Cardiac muscle cell (in vitro differentiated cells and primary cell): ENCODE measurements at places on chromosomes 7 and 10. TPM values are rescaled to one million over a fixed set of nuclear protein-coding genes. Genes with fewer than 3 reads are reported as not detected.

The PGAM2 gene
- 129 and 148 TPM in 2 replicates for total RNA-seq

The PLPP4 gene
- 0.42 and 0.74 TPM in 2 replicates for total RNA-seq

The CUL2 gene
- 19.2 and 21.6 TPM in 2 replicates for total RNA-seq

The TEX36 gene
- not detected in 2 replicates for total RNA-seq

The TCAF2 gene
- total RNA-seq, result 0.21 and 1.6 TPM in 2 replicates

The GNAT3 gene
- not detected in 2 replicates for total RNA-seq

The OR2AE1 gene
- total RNA-seq, result not detected in 2 replicates

The SEMA3D gene
- 3.7 and 6.2 TPM in 2 replicates for total RNA-seq

The RASA4B gene
- total RNA-seq, result 4.7 and 15.1 TPM in 2 replicates

The FAM237B gene
- total RNA-seq, result not detected in 2 replicates

The NUTM2E gene
- total RNA-seq, result 0.07 TPM in 1 of 2 replicates, not detected in the other

The GLI3 gene
- total RNA-seq, result 10.0 and 15.2 TPM in 2 replicates

The RPEL1 gene
- total RNA-seq, result not detected in 2 replicates

The TMEM196 gene
- total RNA-seq, result not detected in 2 replicates

The CRHR2 gene
- 0.77 and 0.92 TPM in 2 replicates for total RNA-seq

The PRKAR1B gene
- total RNA-seq, result 35.4 and 40.2 TPM in 2 replicates

The DPYSL4 gene
- total RNA-seq, result 30.3 and 58.0 TPM in 2 replicates

The FFAR4 gene
- not detected in 2 replicates for total RNA-seq

The NRAP gene
- 0.12 TPM in 1 of 2 replicates, not detected in the other for total RNA-seq

The OR2A7 gene
- 0.18 TPM in 1 of 2 replicates, not detected in the other for total RNA-seq

The PHYHIPL gene
- total RNA-seq, result 0.21 TPM in 1 of 2 replicates, not detected in the other

The LBX1 gene
- total RNA-seq, result not detected in 2 replicates

The FGFBP3 gene
- 7.2 and 14.2 TPM in 2 replicates for total RNA-seq

The IQUB gene
- total RNA-seq, result 1.2 and 3.5 TPM in 2 replicates

The MYO3A gene
- total RNA-seq, result 1.2 and 5.9 TPM in 2 replicates

The SOSTDC1 gene
- total RNA-seq, result 0.85 and 1.7 TPM in 2 replicates

The GRID2IP gene
- total RNA-seq, result 0.07 and 0.24 TPM in 2 replicates

The ARL4A gene
- 6.5 and 6.9 TPM in 2 replicates for total RNA-seq

The LLCFC1 gene
- not detected in 2 replicates for total RNA-seq

The NPTX2 gene
- total RNA-seq, result not detected in 2 replicates

The ELN gene
- 0.77 and 0.88 TPM in 2 replicates for total RNA-seq

The BMPER gene
- total RNA-seq, result 55.1 and 138 TPM in 2 replicates

The POLL gene
- total RNA-seq, result 27.6 and 28.0 TPM in 2 replicates

The CHST3 gene
- 15.4 and 22.5 TPM in 2 replicates for total RNA-seq

The CPSF4 gene
- 59.9 and 84.1 TPM in 2 replicates for total RNA-seq

The SLC13A4 gene
- total RNA-seq, result 0.12 and 0.25 TPM in 2 replicates

The PLEKHS1 gene
- not detected in 2 replicates for total RNA-seq

The NPSR1 gene
- total RNA-seq, result not detected in 2 replicates

The ARMC3 gene
- 0.07 TPM in 1 of 2 replicates, not detected in the other for total RNA-seq

The RADIL gene
- total RNA-seq, result 61.2 and 110 TPM in 2 replicates

The CCDC172 gene
- not detected in 2 replicates for total RNA-seq

The SLC18A2 gene
- 0.07 and 0.42 TPM in 2 replicates for total RNA-seq

The RNF32 gene
- 0.92 and 3.2 TPM in 2 replicates for total RNA-seq

The NXPH1 gene
- total RNA-seq, result 0.95 and 2.2 TPM in 2 replicates

The NFKB2 gene
- 21.5 and 29.8 TPM in 2 replicates for total RNA-seq

The PMPCB gene
- total RNA-seq, result 67.4 and 76.4 TPM in 2 replicates

The C10orf143 gene
- 1.1 and 2.6 TPM in 2 replicates for total RNA-seq

The ANKRD30A gene
- total RNA-seq, result not detected in 2 replicates

The DNA2 gene
- 5.4 and 8.1 TPM in 2 replicates for total RNA-seq

The ABI1 gene
- 38.0 and 38.7 TPM in 2 replicates for total RNA-seq

The SYCE1 gene
- not detected in 2 replicates for total RNA-seq

The HTR7 gene
- 0.07 TPM in 1 of 2 replicates, not detected in the other for total RNA-seq

The FAM20C gene
- 15.0 and 15.7 TPM in 2 replicates for total RNA-seq

The CASD1 gene
- total RNA-seq, result 24.5 and 38.9 TPM in 2 replicates

The FAM25A gene
- not detected in 2 replicates for total RNA-seq

The ST8SIA6 gene
- not detected in 2 replicates for total RNA-seq

The AOC1 gene
- 0.06 TPM in 1 of 2 replicates, not detected in the other for total RNA-seq

The TMEM26 gene
- 1.1 and 2.5 TPM in 2 replicates for total RNA-seq
